Hematopoietic multipotent progenitor cell treated with erythropoietin and hydrocortisone succinate and interleukin-3 and kit ligand, for 15 days (in vitro differentiated cells): ENCODE measurements at places on chromosomes 5 and 9.

- DNase-seq: no peak
Observed at GRCh38 chr9:78130004-78130403, 98.4 kb upstream of the GNAQ start.

GRCh38 chr5:142830241-142831008, 60.2 kb downstream of the ARHGAP26 start:
- DNase-seq: no peak

DNA sequence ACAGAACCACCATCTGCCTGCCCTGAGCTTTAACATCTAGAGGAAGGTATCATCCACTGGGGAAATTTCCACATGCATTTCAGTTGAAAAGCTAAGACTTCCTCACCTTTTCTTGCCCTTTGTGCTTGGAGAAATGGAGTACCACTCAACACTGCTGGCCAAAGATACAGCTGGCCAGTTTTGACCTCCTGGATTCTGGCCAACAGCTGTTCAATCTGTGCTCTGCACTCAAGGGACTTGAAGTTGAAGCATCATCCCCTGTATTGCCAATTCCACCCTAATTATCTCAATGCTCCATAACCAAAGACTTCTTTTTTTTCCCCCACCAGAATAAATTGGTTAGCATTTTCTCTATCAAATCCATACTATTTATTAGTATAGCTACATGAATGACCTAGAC, 70.4 kb upstream of the PRDM9 start:
- no peak for DNase-seq

GRCh38 chr5:174288439-174288838, 242.9 kb downstream of the NSG2 start:
- DNase-seq: no peak

- DNase-seq: no peak
Observed at GRCh38 chr5:76576450-76576849, 46.8 kb downstream of the F2RL2 start.

DNA sequence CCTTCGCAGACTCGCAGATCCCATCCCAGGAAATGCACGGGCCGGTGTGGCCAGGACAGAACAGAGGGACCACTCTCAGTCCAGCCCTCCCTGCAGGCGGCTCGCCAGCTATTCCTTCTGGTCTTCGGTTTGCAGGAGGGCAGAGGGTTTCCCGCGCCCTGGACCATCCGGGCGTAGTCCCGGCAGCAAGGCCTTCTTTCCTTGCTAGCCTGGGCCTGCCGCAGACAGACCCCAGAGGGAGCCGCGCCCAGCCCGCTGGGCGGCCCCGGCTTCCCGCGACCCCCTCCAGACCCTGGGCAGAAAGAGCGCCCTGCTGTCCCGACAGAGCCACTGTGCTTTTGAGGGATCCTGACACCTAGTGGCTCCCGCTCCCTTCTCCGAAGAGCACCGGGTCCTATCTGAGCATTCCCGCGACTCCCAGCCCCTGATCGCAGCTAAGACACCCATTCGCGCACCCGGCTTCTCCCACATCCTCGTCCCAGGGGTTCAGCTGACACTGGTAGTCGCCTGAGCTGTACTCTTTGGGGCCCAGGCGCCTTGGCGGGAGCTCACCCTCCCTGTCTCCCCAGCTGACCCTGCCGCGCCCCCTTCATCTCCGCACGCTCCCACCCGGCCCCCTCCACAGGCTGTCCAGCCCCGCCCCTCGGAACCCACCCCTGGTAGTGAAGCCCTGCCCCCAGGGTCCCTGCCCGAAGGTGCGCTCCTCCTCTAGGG, 1.1 kb downstream of the CFAP90 start:
- DNase-seq: no peak

DNA sequence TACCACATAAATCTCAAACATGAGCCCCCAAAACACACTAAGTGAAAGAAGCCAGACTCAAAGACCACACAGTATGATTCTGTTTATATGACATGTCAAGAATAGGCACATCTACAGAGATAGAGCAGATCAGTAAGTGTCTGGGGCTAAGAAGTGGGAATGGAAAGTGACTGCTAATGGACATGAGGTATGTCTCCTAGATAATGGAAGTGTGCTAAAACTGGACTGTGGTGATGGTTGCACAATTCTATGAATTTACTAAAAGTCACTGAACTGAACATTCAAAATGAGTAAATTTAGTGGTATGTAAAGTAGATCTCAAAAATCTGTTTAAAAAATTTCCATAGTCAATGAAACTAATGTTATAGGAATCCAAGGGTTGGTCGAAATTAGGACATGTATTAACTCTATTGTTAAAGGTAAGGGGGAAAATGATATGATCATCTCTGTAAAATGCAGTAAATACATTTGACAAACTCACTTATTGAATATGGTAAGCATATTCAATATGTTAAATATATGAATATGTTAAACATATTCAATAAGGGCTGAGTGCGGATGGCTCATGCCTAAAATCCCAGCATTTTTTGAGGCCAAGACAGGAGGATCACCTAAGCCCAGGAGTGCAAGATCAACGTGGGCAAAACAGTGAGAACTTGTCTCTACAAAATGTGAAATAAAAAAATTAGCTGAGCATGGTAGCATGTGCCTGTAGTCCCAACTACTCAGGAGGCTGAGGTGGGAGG, 51.7 kb downstream of the NUP155 start:
- no peak for DNase-seq

- DNase-seq: no peak
Observed at GRCh38 chr9:86685556-86685955, 261.8 kb downstream of the GAS1 start.

GRCh38 chr5:149636191-149636860, 55.0 kb downstream of the ARHGEF37 start:
- no peak for DNase-seq

DNA sequence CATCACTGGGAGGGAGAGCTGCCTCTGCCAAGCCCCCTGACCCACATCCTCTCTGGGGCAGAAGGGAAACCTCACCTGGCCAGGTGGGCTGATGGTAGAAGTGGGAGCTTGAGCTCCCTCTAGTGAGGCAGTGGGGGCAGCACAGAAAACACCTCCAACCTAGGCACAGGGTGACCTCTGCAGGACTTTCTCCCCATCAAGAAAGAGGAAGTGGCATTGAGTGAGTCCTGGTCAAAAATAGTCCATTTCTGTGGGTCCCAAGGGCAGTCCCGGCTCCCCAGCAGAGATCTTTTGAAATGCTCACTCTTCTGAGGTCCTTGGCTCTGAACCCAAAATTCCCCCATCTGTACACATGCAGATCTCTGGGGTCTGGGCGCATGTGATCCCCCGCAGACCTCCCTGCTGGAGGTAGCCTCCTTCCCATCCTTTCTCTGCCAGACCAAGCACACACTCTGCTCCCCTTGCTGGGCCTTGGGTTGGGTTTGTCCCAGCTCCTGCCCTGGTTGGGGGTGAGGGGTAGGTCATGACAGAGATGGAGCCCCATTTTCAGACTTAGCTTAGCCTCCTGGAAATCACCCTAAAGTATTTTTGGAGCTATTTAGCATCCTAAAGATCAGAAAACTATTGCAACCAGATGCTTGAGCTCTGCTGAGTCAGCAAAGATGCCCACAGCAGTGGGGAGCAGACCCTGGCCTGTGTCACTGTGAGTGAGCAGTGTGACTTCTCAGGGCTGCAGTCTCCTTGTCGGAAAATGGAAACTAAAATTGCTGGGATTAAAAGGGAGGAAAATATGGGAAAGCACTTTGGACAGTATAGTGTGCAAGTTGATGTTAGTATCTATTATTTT, 41.6 kb upstream of the LCP2 start:
- peak; percentile 63 for DNase-seq

DNA sequence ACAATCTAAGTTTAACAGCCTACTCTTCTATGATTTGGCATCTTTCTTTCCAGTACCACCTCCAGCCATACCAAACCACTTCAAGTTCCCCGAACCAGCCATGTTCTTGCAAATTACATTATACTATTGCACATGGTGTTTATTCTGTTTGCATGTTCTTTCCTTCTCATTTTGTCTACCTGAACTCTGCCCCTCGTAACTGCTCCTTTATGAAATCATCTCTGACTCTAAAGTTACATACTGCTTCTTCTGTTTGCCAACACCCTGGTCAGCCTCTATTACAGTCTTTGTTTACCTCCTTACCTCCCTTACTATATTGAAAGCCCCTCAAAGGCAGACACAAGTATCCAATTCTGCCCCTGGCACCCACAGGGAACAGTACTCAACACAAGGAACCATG, 6.0 kb downstream of the PPP6C start:
- no peak for DNase-seq

DNA sequence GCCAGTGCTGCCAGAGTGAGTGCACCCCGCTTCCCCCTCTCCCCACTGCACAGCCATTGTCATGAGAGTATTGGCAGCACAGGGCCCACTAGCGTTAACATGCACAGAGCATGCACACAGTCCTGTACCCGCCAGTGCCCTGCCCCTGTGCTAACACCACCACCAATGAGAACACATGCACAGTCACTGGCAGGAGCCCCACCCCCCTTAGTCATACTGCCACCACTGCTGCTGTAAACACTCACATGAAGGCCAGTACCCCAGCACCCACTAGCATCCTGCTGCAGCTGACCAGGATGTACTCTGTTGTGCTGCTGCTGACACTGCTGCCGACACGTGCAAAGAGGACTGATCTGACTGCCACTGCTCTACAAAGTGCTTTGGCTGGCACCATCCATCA, 19.5 kb upstream of the RANBP6 start:
- peak; percentile 43 for DNase-seq

- DNase-seq: no peak
Observed at GRCh38 chr5:167763772-167764171, 527.7 kb upstream of the WWC1 start.
